Stimulated activated CD8-positive, alpha-beta memory T cell treated with anti-CD3 and anti-CD28 coated beads, Interleukin-2, amount 100 ng/mL, for 1 hour (primary cell): ENCODE measurements at places on chromosomes 4 and X.

GRCh38 chr4:182179105-182179504 is 64.1 kb upstream of the TENM3 start:
- DNase-seq: no peak

DNA sequence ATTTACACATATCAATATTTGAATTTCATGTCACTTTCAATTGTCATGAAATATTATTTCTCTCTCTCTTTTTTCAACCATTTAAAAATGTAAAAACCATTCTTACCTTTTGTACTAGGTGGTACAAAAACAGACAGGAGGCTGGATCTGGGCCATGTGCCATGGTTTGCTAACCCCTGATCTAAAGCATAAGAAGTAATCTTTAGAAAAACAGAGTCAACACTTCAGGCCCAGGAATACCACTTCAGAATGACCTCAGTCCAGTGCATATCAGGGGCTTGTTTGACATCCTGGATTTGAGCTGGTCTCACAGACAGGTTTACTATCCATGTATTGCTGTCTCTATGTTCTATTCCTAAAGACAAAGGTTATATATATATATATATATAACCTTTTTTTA is 102.5 kb downstream of the DCHS2 start:
- DNase-seq: no peak

GRCh38 chr4:109010521-109010920 is 247.7 kb upstream of the ETNPPL start:
- no peak for DNase-seq

GRCh38 chr4:176357359-176358082 is 37.8 kb downstream of the SPCS3 start:
- no peak for DNase-seq

- DNase-seq: no peak
Observed at GRCh38 chrX:22194660-22194945, 78.1 kb upstream of the CBLL2 start.

- no peak for DNase-seq
Observed at GRCh38 chr4:169571435-169571834, 40.9 kb downstream of the NEK1 start.

DNA sequence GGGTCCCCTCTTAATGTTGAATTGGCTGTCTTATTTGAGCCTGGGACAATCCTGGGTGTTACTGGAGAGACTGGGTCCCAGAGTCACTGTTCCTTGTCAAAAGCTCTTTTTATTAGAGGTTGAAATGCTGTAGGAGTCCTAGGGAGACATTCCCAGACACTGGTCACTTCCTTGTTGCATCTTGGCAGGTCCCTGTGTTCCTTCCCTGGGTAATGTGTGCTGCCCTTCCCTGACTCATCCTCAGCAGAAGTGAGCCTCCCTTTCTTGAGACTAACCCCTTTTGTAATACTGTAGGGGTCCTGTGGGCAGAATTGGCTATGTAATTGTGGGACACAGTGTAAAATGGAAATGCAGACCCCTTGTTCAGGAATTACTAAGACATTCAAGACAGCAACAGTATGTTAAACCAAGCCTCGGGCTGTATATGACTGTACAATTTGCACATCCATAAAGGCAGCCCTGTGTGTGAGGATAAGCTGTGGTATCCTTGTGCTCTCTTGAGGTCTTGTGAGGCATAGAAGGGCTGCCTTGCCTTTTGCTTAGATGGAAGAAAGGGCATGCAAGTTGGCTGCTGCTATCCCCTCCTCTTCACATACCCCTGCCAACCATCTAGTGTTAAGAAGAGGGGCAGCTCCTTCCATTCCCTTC is 53.5 kb downstream of the DCLK2 start:
- DNase-seq: no peak

DNA sequence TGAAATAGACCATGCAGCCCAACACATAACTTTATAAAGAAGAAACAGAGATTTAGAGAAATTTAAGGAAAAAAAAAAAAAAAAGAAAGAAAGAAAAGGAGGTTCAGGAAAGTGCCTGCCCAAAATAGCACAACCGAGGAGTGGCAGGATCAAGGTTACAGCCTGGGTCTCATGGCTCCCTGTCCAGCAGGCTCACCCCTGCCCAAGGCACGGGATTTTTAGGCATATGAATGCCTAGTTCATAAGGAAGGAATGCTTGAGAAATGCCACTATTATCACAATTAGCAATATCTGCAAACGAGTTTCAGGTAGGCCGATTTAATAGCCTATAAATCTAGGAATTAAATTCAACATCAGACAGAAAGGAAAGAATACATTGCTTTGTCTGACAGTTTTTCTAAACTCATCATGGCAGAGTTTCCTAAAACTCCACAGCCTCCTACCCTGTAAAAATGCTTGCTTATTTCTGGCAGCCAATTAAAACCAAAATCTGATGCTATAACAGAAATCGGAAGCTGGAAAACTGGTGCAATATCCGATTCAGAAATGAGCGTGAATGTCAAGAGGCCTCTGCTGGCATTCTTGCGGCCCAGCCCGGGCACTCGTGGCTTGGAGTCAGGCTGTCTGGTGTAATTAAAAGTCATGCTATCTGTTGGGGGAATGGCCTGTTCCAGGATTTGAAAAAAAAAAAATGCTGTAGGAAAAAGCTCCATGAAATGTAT is 63.5 kb downstream of the GEMIN8 start:
- no peak for DNase-seq

DNA sequence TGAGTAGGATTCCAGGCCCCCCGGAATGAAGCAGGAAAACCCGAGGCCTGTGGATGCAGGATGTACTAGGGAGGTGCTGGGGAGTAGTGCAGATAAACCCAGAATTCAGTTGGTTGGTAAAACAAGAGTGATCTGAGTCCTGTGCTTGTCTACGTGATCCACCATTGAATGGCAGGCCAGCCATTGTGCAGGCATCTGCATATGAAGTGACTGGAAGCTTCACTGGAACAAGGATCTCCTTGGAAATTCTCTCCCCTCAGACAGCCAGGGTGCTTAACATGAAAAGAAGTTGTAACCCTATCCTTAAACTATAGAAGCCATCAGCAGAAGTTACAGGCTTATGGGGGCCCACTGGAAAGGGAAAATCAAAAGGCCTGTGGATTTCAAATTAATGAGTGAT is 656 bp upstream of the GSPT2 start:
- DNase-seq: no peak

GRCh38 chr4:106238820-106239420 is 77.1 kb downstream of the TBCK start:
- DNase-seq: no peak
